ENCODE measurements at places on chromosomes 2 and 18.

DNA sequence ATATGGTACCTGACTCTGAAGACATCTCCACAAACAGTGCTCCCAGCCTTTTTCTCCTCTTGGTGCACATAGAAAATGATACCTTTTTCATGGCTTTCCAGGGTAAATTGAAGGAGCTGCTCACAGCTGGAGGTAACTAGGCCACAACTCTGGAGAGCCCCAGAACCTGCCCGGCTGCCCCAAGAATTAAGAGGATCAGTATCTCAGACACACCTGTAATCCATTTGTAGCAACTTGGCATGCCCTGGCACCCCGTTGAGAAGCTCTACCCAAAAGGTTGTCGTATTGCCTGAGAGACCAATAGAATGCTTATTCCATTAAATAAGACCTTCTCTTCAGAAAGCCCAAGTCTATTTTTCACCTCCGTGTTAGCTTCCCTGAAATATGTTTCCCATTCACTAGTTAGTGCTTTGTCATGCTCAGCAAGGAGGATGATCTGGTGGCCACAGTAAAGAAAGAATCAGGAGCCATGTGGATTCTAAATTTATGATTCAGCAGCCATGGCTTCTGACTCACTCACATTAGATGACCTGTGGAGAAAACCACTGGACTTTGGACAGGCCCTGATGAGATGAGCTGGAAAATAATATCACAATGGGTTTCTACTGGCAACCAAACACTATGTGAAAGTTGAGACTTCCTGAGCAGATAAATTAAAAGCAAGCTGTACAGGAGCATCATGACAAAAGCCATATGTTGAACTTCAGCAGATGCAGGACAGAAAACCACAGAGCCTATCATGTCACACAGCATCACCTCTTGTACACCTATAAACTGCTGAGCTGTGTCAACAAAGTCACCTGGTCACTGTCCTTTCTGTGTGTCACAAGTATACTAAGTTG, 253.3 kb upstream of the OSR1 start:
- no peak for DNase-seq

DNA sequence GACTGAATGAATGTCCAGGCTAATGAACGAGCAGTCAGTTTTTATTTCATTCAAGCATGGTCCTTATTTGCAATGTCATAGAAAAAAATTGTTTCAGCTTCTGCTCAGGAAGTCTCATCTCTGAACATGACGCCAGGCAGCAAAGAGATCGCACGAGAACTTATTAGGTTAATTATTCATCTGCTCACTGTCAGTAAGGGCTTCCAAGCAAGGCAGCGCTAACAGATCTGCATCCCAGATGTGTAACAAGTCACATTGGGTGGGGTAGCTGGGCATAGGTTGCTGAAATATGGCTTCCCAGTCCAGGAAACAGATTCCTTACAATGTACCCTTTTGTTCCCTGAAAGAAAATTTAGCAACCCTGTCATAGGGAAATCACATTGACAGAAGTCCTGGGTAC, 63.5 kb downstream of the ANKRD44 start:
- no peak for DNase-seq

DNA sequence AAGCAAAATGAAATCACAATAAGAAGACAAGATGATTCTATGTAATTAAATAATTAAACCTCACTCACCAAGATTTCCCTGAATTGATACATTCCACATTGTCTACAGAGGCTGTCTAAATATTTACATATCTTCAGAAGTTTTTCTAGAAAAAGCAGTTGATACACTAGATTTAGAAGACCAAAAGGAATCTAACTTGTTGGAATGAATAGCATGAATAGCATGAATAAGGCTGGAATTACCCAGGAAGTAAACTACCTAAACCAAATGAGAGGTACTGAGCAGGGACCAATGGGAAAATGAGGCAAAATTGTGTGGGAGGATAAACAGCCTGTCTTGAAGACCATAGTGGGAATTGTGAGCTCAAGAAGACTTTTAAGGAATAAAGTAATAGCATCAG, 479.7 kb downstream of the TXNL1 start:
- DNase-seq, result no peak

DNA sequence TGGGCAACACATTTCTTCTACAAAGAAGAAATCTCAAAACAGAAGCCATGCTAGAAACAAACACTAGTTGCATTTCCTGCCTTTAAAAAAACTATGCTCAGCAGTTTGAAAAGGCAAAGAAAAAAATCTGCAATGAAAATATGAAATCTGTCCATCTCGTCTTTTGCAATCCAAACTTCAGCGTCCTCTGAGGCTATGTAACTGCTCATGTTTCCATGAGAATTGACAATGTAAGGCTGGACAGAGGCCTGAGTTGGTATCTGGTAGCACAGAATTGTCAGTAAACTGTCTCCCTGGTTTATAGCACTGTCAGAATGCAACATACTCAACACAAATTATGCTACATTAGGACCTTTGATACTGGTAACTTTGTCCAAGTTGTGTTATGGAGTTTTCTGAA, 429.9 kb downstream of the ARHGAP15 start:
- DNase-seq, result no peak

DNA sequence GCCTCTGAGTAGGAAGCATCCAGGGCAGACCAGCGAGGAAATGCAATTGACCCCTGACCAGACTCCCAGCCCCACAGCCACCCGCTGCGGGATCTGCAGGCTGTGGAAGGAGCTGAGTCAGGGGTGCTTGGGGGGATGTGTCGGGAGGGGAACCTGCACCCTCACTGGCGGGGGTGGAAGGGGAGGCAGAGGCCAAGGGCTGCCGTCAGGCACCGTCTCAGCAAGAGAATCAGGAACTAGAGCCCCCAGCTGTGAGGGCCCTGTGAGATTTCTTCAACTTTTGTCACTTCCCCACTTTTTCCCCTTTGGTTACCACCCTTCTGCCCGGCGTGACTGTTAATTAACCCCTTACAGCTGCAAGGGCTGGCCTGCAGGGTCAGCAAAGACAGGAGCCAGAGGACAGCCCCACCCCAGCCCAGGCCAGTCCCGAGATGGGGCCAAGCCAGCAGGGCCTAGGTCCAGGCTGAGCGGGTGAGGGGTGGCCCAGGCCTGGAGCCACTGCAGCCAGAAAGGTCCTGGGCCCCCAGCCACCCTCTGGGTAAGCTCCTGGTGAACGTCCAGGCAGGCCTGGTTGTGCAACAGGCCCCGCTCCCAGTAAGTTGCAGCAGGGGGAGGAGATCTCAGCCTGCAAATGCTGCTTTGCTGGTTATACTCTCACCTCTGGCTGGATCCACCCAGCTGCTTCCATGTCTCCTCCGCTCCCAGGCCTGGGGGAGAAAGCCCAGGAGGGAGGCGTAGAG, 147.0 kb upstream of the ID2 start:
- DNase-seq, result no peak

DNA sequence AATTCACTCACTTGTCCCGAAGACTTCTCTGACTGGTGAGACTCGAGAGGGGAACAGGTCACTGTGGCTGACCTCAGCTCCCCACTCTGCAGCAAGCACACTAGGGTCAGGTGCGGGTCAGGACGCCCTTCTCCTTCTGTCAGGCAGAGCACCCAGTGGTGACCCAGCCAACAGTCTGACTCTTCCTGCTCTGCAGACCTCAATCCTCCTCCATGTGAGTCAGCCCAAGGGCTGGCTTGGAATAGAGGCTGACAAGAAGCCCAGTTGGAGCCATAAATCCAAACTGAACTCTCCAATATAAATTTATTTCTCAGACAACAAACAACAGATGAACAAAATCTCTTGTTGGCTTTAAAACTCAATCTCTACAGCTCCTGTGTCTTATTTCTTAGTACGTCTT, 253.1 kb downstream of the SH3BP4 start:
- no peak for DNase-seq

- DNase-seq, result no peak
Observed at GRCh38 chr2:169386722-169387121, 24.4 kb upstream of the LRP2 start.

Data from NK-92 treated with Interleukin-12 subunit alpha and Interleukin-12 subunit beta, amount 100 ng/mL, for 24 hours (cell line).